Putamen (tissue), 1 donor: ENCODE measurements at places on chromosomes 16 and 17.
A peak's percentile ranks its signal among the peaks of the same experiment; 100 is the strongest.

- DNase-seq: no peak
These were observed 207.0 kb downstream of the MSI2 start for GRCh38 chr17:57463103-57463885.

GRCh38 chr17:57379895-57380434 lies 123.6 kb downstream of the MSI2 start:
- DNase-seq: peak; percentile 65

- no peak for DNase-seq
These were observed 293.1 kb upstream of the FOXF1 start for GRCh38 chr16:86217001-86217890.

- no peak for DNase-seq
These were observed 12.1 kb upstream of the KCNJ12 start for GRCh38 chr17:21363776-21364642.

GRCh38 chr17:69057280-69057679 lies 3.4 kb downstream of the ABCA9 start:
- DNase-seq: no peak

GRCh38 chr16:31005350-31006085 lies 4.9 kb downstream of the STX1B start:
- no peak for DNase-seq

GRCh38 chr17:5770441-5771270 lies 186.3 kb upstream of the NLRP1 start:
- DNase-seq: no peak

DNA sequence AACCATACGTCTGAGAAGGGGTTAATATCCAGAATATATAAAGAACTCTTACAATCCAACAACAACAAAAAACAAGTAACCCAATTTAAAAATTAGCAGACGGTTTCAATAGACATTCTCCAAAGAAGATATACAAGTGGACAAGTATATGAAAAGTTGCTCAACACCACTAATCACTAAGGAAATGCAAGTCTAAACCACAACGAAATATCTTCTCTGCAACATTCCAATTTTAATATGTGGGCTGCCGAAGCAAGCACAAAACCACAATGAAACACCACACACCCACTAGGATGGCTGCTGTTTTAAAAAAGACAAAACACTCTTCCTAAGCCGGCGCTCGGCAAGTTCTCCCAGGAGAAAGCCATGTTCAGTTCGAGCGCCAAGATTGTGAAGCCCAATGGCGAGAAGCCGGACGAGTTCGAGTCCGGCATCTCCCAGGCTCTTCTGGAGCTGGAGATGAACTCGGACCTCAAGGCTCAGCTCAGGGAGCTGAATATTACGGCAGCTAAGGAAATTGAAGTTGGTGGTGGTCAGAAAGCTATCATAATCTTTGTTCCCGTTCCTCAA lies 5.9 kb upstream of the SLC13A2 start:
- DNase-seq: no peak

- DNase-seq: no peak
These were observed 732.6 kb downstream of the WWOX start for GRCh38 chr16:78832100-78832499.

DNA sequence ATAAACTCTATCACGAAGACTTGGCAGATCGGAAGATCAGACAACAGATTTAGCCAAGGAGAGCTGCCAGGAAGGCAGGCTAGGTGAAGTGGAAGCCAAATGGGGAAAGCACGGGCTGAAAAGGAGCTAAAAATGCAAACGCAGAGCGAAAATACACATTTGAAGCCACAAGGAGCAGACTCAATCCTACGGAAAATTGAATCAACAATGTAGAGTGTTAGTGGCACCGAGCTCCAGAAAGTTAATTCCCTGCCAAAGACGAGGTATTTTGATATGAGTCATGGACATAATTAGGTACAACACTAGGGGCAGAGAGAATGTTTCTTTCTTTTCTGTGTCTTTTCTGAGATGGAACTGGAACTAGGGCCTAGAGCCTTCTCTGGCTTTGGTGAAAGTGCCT lies 20.7 kb downstream of the GSG1L start:
- DNase-seq: no peak

DNA sequence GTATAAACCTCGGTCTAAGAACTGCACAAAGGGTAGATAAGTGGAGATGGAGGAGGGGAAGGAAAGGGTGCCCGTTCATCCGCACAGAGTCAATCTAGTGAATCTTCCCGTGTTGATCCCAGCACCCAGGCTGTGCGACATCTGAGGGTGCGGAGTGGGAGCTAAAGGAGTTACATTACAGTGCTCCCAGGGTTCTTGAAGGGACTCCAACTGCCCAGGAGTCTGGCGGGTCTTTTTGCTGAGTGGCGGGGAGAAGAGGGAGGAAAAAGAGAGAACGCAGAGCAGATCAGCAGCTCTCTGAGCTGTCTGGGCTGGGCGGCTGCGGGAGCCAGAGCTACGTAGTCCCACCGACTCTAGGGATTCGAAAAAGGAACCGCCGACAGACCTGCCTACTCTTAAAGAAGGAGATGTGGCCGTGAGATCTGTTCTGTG lies 1.6 kb upstream of the CA10 start:
- DNase-seq: no peak

GRCh38 chr16:51326131-51326856 lies 175.2 kb upstream of the SALL1 start:
- peak; percentile 79 for DNase-seq

DNA sequence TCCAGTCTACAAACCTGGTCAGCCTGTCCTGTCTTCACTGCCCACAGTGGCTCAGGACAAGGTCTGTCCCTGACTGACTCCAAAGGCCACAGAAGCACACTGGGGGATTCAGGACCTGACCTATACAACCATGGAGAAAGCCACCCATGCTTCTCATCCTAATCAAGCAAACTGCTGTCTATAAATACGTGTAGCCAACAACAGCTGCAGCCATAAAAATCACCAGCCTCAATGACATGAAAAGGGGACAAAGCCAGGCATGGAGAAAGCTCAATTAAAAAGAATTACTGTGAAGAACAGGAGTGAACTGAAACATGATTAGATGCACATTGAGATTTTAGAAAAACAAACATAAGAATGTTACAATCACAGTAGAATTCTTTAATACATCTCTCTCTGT lies 170.1 kb downstream of the CDK5R1 start:
- DNase-seq: no peak

DNA sequence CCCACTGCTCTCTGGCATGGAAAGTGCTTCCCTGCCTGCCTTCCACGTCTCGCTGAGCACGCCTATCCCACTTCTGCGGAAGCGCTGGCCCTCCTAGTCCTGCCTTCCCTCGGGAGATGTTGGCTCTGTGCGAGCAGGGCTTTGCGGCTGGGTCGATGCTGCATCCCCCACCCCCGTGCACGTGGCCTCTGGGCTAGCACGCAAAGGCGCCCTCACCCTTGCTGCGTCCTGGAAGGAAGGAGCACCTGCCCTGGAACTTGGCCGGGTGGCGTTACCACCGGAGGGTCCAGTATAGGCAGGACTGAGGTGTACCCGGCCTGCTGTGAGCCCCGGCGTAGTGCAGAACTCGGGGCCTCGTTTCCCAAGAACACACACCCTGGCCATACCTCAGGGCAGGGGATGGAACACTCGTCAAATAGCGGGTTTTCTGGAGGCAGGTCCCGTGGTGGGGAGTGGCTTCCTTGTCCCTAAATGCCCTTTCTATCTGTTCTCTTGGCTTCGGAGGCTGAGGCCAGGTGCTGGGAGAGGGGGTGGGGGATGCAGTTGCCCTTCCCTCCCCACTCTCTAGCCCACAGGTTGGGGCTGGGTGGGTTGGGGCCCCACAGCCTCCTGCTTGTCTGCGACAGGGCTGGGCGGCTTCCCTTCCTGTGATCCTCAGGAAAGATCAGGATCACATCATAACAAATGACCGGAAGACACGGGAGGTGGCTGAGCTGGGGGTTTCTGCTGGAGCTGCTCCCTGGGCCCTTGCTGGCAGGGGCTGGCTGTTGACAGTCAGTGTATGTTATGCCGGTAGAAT lies 17.4 kb downstream of the BAIAP2 start:
- no peak for DNase-seq

DNA sequence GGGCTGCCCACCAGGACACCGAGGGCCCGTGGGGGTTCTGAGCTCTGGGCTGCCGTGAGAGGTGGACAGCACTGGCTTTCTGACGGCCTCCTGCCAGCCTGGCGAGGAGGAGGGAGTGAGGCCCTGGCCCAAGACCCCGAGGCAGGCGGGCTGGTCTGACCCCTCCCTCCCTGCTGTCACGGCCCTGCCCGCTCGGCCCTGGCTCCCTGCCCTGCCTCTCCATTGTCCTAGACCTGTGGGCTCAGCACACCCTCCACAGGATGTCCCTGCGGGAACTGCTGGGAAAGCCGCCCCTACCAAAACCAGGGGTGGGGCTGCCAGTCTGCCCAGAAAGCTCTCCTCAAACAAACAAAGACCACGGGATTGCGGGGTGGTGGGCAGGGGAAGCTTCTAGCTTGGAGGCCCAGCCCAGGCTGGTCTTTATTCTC lies 20.7 kb downstream of the SPNS2 start:
- DNase-seq: no peak

GRCh38 chr16:85316944-85317343 lies 204.7 kb upstream of the CIBAR2 start:
- no peak for DNase-seq

DNA sequence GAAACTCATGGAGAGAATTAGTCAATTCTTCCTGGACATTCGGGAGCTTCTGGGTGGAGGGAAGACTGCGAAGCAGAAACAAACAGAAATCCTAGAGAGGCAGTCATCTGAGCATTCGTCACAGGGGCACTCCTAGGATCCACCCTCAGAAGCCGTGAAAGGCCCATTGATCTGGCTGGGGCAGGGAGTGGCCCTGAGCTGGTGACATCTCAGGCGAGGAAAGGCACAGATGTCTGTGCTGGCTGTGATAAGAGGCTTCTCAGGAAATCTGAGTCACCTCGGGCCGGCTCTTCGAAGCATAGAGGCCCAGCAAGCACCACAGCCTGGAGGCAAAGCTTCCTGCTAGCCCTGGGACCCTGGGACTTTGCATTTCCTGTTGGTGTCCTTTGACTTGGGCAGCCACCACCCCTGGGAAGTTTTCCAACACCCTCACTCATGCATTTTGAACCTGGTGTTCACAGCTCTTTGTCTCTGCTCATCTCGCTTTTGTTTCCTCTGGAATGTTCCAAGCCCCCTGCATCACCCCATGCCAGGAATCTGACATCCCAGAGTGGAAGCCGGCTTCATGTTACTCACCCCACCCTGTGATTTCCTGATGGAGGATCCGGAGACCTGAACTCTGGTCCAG lies 23.3 kb upstream of the CDRT4 start:
- DNase-seq: peak; percentile 88

DNA sequence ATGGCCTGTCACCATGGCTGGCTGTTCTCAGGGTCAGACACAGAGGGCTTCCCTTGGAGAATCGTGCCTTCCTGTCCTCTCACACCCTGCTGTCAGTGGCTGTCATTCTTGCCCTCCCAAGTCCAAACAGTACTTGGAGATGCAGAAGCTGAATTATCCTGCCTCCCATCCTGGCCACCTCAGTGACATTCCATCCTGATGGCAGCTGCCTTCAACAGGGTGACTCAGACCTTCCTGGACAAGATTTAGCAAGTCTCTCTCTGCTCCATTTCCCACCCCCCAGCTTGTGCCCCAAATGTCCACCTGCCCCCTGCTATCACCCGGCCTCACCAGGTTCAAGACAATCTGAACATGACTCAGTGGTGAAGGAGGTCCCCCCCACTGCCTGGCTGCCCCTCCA lies 4.8 kb upstream of the KRT36 start:
- DNase-seq: no peak

GRCh38 chr17:379531-380465 lies 27.2 kb upstream of the RPH3AL start:
- no peak for DNase-seq

- DNase-seq: no peak
These were observed 874 bp downstream of the CMTM3 start for GRCh38 chr16:66605177-66605978.

GRCh38 chr16:71276589-71277334 lies 12.4 kb downstream of the CMTR2 start:
- DNase-seq: no peak

GRCh38 chr17:81681672-81682071 lies 1.9 kb downstream of the ARL16 start:
- DNase-seq: no peak

DNA sequence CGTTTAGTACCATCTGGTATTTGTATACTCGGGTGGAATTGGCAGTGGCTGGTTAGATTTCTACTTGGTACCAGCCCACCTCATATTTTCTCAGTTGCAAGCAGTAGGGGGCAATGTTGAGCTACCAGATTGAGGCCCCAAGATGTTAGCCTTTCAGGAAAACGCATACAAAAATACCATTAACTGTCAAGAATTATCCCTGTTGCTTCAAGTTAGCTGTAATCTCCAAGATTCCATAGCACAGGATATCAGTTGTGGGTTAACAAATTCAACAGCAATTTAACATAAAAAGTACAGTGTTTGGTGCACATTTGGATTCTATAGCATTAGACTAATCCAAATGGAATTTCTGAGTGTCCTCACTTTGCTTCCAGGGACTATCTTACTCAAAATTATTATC lies 188.2 kb downstream of the FTO start:
- peak; percentile 64 for DNase-seq

DNA sequence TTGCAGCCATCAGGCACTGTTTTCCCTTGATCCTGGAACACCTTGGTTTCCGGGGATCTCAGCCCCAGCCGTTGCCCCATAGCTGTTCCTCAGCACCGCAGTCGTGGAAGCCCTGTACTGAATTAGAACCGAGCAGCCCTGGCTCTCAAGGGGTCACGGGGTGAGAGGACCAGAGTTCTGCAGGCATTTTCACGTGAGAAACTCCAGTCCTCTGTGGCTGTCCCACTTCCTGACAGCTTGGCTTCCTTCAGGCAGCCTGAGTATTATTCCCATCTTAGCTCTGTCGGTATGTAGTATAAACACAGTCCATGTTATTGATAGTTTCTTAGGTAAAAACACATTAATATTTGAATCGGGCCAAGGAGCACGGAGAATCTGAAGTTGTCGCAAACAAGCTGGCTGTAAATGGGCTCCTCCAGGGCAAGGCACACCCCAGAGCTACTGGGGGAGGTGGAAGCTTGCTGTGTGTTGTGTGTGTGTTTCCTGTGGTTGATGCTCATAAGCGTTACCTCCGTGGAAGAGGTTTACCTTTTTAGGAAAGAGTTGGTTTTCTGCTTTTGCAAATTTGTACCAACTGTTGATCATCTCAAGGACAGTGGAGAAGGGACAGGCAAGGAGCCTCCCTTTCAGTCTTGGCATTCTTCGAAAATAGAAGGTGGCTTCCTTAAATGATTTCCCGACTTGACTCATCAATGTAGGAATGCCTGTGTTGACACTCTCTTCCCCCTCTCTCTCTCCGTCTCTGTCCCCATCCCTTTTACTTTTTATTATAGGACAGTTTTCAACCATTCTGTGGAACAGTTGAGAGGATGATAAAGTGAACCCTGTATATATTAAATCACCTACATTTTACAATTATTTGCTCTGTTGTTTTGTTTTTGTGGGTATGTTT lies 208.9 kb upstream of the CHMP6 start:
- DNase-seq: no peak
